ENCODE measurements at places on chromosomes 7 and 10.

DNA sequence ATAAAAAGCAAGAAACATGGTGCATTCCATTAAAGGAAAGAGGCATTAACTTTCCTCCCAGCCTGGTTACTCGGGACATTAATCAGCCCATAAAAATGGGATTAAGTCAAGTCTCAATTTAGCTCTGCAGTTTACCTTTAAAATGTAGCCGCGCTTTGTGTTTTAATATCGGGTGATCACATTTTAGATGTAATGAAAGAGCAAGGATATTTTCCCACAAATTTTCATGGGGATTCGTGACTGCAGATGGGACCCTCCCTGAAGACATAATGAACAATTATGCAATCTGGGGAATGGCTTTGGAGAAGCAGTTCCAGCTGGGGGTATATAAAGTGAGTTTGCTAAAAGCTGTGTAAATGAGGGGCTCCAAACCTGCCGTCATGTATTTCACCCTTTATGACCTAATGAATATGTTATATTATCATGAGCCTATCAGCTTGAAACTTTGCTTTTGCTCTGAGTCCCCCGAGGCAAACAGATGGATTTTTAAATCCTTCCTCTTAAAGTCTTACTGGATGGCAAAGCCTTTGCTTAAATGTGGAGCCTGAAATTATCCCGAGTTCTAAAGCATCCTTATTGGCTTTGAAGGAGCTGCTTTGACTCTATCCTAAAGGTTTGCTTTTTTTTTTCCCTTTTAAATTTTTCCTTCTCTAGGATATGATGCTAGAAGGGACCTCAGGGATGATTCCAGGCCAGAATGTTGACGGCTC, 31.8 kb downstream of the BAMBI start:
- DNase-seq, result no peak

DNA sequence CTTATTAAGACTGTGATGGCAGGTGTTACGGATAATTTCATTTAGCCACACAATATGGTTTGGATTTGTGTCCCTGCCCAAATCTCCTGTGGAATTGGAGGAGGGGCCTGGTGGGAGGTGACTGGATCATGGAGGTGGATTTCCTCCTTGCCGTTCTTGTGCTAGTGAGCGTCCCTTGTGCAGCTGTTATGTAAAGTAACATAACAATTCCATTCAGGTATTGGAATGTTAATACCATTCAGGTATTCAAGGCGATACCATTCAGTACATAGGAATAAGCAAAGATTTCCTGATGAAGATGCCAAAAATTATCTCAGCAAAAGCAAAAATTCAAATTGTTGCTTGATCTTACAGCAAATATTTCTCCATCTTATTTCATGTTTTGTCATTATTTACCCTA, 32.5 kb upstream of the PLXDC2 start:
- no peak for DNase-seq

DNA sequence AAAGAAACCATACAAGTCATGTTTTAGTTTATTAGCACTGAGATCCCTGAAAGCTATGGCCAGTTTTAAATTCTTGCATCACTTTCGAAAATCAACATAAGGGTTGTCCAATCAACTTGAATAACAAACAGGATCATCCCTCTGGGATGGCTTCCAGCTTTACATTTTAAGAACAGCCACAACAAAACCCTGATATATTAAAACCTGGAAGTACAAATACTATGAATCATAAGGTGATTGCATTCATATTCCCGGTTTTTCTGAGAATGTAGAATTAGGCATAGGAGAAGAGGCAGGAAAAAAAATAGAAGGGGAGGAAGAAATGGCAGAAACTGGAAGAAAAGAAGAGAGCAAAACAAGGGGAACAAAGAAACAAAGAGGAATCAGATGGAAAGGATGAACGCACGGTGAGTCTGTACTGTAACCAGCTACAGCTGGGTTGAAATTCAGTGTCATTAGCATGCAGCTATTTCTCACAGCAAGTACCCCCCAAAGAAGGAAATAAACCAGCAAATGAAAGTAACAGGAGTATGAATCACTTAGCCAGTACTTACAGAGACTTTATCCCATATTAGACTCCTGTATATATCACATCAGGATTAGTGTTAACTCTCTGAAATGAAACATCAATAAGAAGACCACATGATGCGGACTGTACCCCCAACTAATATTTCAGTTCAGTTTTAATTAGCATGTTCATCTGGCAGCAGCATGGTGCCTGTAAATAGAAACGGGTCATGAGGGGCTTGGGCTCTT, 301.3 kb downstream of the RNLS start:
- DNase-seq, result no peak

GRCh38 chr10:114996542-114996941, 58.5 kb downstream of the TRUB1 start:
- peak; percentile 3 for DNase-seq

GRCh38 chr10:94143261-94143660, 149.5 kb downstream of the PLCE1 start:
- DNase-seq, result no peak

GRCh38 chr7:77710861-77711260, 14.6 kb downstream of the RSBN1L start:
- no peak for DNase-seq

DNA sequence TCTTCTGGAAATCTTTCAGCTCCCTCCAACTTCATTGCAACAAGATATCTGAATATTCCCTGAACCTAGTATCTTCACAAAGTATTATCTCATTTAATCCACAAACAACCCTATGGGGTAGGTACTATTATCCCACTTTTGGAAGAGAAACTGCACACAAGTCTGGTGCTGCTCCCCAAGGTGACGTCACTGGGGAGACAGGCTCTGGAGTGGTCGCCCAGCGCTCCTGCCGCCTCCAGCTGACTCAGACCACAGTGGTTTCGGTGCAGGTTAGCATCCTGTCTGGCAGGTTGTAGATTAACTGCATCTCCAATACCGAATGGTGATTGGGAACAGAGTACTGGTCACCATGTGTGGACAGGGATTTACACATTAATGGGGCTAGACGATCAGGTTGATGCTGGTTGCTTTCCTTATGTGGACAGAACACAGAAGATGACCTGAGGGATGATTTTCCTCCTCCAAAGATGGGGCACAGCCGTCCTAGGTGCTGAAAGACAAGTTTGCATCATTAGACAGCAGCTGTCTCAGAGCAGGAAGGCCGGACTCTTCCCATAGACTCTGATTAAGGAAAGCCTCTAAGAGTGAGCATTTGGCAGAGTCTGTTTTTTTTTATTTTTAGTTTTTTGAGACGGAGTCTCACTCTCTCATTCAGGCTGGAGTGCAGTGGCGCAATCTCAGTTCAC, 128.6 kb downstream of the TRRAP start:
- DNase-seq, result no peak

DNA sequence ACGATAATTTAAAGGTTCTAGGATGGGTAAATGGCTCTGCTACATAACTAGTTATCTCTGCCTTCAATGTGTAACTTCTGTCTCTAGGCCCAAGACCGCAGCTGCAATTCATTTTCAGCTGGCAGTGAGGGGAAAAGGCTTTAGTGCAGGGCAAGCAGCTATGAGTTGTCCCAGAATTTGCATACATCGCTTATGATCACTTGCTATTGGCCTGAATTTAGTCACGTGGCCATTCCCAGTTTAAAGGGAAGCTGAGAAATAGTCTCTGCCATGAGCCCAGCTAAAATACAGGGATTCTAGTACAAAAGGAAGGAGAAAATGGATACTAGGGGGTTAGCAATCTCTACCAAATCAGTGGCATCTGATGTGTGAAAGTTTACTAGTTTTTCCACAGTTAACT, 145.8 kb upstream of the IMMP2L start:
- DNase-seq, result no peak

DNA sequence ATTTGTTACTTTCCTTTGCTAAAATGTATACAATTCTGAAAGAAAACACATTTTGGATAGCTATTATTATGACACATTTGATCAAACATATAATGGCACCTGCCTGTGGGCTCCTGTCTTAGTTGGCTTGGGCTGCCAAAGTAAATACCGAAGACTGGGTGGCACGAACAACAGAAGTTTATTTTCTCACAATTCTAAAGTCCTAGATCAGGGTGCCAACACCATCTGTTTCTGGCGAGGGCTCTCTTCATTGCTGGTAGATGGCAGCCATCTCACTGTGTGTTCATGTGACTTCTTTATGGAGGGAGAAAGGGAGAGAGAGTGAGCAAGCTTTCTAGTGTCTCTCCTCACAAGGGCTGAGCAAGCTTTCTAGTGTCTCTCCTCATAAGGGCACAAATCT, 195.8 kb upstream of the FAM3C start:
- no peak for DNase-seq

DNA sequence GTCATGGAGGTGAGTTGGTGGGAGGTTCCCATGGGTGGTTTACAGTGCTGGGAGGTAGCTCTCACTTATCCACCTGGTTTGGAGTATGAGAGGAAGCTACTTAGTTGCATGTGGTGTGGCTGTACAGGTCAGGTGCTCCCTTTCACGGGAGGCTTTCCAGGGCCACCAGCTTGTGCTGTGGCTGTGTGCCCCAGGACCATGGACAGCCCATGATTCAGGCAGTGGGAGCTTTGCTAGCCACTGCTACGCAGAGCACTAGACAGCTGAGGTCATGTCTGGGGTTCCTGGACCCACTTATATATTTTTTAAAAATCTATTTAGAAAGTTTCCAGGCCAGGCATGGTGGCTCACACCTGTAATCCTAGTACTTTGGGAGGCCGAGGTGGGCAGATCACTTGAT, 42.5 kb upstream of the KCNMA1 start:
- no peak for DNase-seq

GRCh38 chr10:97731346-97732051, 5.4 kb upstream of the ZFYVE27 start:
- DNase-seq, result peak; percentile 76

DNA sequence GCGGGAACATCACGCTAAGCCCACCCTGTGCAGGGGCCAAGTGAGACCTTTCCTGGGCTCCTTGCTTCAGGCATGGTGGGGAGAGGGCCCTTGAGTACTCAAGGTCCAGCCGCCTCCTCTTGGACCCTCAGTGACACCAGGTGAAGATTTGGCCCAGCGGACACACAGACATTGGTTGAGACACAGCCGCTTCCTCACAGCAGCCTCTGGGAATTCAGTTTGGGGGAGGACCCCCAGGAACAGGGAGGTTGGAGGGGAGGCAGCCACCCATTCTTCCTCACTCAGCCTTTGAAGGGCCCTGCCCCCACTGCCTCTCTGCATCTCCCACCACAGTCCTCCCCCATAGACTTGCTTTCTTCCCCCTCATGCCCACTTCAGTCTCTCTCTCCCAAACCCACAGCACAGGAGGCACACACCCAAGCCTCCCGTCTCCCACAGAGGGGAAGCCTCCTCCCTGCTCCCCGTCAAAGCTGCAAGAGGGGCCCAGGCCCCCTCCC, 31.9 kb downstream of the ANXA8 start:
- DNase-seq, result no peak

DNA sequence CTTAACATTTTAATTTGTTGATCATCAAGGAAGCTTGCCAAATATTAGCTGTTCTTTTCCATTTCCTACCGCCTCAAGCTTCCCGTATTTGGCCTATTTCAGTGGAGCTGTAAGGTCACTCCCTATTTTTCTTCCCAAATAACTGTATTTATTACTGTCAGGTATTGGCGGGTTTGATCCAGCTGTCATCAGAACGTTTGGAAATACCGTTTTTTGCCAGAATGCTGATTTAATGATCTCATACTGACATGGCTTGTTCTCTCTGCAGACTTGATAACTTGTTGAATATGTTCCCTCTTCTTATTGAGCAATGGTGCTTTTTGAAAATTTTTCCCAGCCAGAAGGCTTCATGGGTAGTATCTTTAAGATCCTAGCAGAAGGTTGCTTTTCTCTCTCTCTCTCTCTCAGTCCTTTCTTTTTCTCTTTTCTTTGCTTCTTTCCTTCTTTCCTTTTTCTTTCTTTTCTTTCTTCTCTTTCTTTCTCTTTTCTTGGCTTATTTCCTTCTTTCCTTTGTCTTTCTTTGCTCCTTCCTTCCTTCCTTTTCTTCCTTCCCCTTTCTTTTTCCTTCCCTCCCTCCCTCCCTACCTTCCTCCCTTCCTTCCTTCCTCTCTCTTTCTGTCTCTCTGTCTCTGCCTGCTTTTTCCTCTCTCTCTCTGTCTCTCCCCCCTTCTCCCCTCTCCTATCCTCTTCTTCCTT, 42.1 kb downstream of the CUX1 start:
- DNase-seq, result no peak

DNA sequence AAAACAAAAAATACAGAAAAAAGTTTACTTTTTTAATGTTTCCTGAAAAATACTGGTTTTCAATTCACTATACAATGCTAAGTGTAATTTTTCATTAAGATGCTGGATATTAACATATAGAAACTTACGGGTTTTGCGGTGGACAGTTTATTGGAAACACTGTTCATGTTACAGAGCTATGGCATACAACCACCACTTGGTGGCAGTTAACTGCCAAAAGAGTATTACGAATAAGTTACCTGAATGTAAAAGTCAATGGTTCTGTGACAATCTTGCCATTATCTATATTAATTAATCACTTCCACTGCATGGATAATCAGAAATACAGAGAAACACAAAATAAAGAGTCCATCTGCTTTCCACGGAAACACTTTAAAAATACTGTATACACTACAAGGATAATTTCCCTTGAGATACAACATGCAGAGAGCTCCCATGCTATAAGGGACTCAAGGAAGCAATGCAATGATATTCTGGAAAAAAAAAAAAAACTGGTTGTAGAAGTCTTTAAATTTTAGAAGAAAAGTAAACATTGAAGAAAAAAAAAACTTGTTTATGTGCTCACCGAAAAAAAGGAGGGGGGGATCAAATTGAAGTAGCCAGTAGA, 97.0 kb downstream of the TPK1 start:
- no peak for DNase-seq

GRCh38 chr7:70052691-70053090, 454.4 kb downstream of the AUTS2 start:
- DNase-seq, result peak; percentile 14

GRCh38 chr7:153354071-153354470, 594.5 kb downstream of the ACTR3B start:
- DNase-seq, result no peak

DNA sequence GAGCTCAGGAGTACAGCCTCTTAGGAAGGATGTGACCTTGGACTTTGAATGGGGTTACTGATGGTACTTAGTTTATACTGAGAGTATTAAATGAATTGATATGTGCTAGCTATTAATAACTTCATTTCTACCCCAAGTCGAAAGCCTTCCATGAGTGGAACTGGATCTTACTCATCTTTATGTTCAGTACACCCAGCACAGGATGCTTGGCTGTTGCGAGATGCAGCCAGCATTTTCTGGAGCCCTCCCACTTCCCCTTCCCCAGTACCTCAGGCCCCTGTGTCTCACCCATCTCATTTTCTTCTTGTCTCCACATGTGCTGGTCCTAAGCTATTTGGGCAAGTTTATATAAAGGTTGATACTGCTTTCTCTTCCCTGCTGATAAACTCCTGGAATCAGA, 7.2 kb downstream of the UPP1 start:
- no peak for DNase-seq

DNA sequence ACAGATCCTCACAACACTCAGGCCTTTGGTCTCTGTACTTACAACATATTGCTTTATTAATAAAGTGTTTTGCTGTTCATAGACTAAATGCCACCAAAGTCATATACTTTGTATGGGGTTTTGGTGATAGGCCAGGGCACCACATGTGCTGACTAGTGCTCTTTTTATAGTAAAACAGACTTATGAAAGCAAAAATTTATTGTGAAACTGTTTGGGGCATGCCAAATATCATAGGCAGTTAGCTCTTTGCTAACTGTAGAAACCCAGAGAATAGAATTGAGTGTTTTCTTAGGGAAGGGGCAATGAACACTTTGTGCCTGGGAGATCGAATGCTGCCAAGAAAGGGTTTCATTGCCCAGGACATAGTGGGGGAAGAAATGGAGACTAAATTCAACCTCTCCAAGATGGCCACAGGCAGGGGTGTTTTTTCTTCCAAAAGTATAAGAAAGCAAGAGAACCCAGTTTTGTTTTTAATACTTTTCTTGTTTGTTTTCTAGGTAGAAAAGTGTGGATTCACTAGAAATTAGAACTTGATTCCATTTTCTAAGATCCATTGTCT, 142.7 kb downstream of the TRIL start:
- no peak for DNase-seq
